ENCODE measurements at places on chromosomes 11 and 22.

DNA sequence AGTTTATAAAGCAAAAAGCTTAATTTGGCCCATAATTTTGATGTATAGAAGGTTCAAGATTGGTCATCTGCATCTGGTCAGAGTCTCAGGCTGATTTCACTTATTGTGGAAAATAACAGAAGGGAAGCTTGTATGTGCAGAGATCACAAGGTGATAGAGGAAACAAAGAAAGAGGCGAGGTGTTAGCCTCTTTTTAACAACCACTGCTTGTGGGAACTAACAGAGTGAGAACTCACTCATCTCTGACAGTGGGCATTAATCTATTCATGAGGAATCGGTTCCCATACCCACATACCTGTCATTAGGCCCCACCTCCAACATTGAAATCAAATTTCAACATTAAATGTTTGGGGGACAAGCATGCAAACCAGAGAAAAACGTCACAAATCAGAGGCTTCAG lies 250.3 kb downstream of the GRM5 start:
- no peak for DNase-seq

- no peak for DNase-seq
These were observed 2.9 kb downstream of the MAPK12 start for GRCh38 chr22:50258361-50259292.

DNA sequence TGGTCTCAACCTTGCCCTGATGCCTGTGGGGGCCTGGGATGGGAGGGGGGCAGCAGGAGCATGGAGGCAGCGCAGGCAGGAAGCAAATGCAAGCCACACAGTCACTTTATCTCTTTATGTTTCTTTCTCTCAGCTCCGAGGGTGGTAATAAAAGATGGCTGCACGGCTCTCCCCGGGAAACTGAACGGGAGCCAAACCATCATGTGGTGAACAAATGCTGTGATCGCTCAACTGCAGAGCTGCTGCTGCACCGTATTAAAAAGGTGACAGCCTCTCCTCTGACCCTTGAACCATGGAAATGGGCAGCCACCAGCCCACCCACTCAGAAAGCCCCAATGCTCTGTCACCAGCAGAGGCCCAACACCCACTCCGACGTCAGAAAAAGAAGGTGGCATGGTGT lies 110.0 kb downstream of the TIMP3 start:
- DNase-seq, result no peak

DNA sequence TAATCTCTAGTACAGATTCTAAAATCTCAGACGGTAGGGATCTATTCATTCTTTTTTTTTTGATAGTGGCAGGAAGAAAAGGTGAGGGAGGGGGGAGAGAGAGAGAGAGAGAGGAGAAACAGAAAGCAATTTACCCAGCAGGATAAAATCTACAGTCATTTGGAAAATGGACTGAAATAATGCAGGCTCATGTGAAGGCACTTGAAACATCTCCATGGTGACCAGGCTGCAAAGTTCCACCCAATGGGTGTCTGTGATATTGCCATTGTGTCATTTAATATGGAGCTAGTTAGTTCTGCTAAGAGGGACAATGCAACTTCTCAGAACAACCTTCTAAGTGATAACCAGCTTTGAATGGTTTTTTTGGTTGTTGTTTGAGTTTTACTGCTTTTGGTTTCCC lies 165.2 kb upstream of the RAG2 start:
- DNase-seq, result no peak

- no peak for DNase-seq
These were observed 5.5 kb downstream of the ADM start for GRCh38 chr11:10310301-10310841.

Data from H4 (cell line).